EL (cell line): ENCODE measurements at places on chromosomes 4 and X.

DNA sequence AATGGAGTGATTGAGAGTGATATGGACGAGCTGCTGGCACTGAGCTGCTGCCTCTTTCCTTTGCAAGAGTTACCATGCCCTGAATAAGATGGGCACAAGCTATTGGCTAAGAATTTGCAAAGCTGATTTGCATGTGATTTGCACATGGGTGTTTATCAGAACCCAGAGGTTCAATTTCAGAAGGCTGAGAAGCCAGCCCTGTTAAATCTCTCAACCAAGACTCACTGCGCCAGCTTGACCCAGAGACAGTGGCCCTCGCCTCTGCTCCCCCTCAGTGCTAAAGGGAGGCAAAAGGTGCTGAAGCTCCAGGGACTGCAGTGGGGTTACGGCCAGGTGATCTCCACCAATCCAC lies 701 bp downstream of the ARHGAP4 start:
- no peak for DNase-seq

DNA sequence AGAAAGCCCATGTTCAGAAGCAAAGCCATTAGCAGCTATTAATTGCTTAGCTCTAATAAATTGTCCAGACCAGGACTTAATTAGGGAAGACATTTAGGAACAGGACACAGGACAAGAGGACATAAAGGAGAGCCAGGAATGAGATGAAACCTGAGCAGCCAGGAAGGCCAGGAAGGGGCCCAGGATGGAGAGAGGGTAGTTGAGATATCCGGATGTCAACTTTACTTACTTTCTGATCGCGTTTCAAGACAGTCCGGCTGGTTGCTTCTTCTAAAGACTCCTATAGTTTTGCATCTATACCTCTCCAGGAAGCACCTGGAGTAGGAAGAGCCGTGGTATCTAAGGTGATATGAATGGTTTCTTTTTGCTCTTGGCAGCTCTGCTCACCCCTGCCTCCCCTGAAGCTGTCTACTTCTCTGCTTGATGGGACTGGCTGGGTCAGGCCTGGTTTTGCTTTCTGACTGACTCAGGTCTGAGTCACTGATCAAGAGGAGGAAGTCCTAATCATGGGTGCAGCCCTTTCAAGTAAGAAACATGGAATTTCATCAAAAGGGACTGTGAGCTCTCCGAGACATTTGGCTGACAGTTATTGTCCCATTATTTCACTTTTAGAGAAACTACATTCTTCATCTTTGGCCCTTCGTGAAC lies 733.3 kb downstream of the RPA4 start:
- peak; percentile 69 for DNase-seq

DNA sequence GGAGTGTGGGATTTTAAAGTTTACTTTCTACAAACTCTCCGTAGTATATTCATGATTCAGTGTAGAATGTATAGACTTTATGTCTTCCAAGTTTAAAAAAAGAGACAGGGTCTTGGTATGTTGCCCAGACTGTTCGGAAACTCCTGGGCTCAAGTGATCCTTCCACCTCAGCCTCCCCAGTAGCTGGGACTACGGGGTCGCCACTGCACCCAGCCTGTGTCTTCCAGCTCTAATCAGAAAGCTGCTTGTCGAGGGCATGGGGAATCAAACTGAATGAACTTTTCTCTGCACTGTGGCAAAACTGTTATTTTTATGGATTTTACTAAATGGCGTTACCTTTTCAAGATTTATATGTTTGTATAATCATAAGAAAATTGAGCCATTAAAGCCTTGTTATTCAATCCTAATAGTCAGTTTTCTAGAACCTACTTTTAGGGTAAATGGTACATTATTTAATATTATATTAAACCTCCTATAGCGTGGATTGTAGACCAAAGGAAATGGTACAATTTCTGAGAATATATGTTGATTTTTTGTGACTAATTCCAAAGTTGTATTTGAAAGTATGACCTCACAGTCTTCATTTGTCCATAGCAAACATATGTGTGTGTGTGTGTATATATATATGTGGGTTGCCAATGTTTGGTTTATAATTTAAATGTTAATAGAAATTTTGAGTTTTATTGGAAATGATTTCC lies 1.1 kb downstream of the BLOC1S4 start:
- DNase-seq = no peak

GRCh38 chr4:113831457-113831856 lies 69.9 kb upstream of the CAMK2D start:
- DNase-seq = no peak

DNA sequence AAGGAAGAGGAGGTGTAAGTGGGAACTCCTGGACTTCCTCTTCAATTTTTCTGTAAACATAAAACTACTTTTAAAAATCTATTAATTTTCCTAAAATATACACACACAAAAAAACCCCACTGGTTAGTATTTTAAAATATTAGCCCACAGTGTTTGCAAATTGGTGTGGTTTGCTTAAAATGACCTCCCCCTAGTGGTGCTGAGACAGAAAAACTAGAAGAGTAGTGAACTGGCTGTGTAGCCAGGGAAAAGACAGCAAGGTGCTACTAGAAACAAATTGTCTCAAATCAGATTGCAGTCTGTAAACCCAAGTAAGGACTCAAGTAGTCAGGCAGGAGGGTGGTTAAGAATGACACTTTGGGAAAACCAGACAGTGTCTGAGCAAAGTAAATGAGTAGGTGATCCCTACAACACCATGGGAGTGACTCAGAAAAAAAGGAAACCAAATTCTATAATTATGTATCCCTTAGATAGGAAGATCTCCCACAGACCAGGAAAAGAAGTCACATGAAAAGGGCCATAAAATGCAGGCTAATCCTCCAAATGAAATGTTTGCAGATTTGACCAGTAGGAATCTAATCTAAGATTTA lies 26.0 kb downstream of the AMTN start:
- peak; percentile 19 for DNase-seq

DNA sequence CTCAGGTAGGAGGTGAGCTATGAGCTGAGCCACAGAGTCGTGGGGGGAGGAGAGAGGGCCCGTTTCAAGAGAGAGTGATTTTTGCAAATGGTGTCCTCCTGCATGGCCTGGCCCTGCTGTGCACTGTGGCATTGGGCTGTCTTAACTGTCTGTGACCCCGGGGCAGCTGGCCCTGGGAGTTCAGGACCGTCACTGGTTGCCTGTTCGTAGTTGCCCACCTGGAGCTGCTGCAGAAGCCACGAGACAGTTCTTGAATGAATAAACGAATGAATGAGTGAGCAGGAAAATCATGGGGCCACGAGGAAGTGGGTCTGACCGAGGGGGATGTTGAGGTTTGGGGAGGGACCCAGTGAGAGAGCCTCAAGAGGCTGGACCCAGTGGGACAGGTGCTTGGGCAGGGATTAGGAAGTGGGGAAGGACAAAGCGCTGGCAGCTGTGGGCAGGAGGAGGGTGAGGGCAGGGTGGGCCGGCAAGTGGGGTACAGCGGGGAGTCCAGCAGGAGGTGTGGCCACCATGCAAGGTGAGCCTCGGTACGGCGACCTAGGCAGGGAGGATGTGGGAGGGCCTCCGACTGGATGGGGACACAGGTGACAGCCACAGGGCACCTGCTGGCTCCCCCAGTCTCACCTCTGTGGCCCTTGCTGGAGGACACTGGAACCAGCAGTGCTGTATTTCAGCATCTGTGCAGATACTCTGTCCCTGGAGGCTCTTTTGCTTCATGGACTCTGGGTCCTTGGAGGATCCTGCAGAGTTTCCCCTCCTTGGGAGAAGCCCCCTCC lies 10.2 kb downstream of the RGS12 start:
- no peak for DNase-seq

GRCh38 chr4:113187358-113187757 lies 137.9 kb downstream of the ANK2 start:
- no peak for DNase-seq

DNA sequence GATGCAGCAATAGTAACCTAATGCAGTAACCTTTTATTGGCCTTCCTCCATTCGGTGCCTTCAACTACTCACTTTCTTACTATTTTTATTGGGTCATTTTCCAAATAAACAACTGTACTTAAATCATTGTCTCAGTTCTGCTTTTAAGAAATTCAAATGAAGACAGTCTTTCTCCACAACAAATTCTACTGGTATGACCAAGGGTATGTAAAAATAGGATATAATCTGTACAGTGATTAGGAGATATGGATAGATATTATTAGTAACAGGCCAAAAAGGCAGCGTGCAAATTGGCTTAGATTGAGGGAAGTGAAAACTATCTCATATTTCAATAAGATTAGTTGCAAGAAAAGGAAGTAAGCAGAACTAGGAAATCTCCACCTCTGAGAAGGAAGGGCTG lies 177.4 kb upstream of the PPP1R2C start:
- no peak for DNase-seq

DNA sequence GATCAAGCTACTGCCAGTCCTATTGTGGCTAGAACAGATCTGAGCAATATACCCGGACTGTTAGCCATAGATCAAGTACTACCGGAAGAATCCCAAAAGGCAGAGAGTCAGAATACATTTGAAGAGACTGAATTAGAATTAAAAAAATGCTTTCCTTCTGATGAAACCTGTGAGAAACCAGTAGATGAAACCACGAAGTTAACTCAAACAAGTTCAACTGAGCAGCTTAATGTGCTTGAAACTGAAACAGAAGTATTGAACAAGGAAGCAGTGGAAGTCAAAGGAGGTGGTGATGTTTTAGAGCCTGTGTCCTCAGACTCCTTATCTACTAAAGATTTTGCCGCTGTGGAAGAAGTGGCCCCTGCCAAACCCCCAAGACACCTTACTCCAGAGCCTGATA lies 46.8 kb downstream of the WDR44 start:
- DNase-seq = no peak

GRCh38 chrX:13673016-13673415 lies 15.9 kb upstream of the RAB9A start:
- DNase-seq = no peak

DNA sequence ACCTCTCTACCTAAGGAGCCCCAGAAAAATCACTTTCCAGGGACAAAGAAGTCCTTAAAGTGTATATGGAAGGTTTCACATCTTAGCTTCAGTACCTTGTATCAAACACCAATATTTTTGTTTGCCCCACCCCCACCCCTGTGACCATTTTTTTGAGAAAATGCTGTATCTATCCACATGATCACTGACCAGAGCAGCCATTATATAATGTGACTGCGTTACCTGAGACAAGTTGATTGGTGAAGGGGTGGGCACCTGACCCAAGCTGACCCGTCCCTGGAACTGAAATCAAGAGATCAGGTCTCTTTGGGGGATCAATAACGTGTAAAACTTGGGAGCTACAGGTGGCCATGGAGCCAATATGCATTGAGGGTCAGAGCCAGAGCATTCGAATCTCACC lies 10.7 kb downstream of the TIFA start:
- DNase-seq = no peak
